ENCODE measurements at places on chromosomes 13 and 19.

GRCh38 chr13:55999709-56000108, 1141.0 kb upstream of the PRR20A start:
- no peak for DNase-seq

- no peak for DNase-seq
Observed at GRCh38 chr19:2282062-2282861, at the start of gene PEAK3. PEAK3 (minus strand) TSS chr19:2282175; CDS start chr19:2280931, 1,244 bp downstream.

- DNase-seq = no peak
Observed at GRCh38 chr19:1312767-1313694, 27.4 kb downstream of the EFNA2 start.

DNA sequence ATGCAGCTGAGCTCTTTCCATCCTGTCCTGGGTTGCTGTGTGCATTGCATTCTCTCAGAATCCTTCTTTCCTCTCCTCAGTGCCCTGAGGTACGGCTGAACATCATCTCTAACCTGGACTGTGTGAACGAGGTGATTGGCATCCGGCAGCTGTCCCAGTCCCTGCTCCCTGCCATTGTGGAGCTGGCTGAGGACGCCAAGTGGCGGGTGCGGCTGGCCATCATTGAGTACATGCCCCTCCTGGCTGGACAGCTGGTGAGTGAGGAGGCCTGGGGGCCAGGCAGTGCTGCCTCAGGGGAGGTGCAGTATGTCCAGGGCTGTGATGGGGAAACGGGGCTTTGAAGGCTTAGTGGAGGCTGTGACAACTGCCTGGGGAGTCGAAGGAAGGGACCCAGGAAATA, 29.8 kb downstream of the PPP2R1A start:
- no peak for DNase-seq

DNA sequence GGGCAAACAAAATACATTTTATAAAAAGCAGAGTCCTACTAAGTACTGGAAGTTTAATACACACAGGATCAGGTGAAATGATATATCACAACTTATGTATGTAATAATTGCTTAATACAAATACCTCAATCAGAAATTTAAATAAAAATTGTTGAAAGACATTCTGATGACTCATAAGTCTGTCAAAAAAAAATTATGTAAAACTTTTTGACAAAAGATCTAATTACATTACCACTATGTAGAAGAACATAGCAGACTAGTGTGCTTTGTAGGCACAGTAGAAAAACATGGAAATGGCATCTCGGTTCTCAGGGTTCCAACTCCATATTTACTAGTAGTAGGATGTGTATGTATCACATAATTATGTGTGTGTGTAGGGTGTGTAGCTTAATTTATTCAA, 156.2 kb downstream of the DNAJC3 start:
- DNase-seq = no peak

DNA sequence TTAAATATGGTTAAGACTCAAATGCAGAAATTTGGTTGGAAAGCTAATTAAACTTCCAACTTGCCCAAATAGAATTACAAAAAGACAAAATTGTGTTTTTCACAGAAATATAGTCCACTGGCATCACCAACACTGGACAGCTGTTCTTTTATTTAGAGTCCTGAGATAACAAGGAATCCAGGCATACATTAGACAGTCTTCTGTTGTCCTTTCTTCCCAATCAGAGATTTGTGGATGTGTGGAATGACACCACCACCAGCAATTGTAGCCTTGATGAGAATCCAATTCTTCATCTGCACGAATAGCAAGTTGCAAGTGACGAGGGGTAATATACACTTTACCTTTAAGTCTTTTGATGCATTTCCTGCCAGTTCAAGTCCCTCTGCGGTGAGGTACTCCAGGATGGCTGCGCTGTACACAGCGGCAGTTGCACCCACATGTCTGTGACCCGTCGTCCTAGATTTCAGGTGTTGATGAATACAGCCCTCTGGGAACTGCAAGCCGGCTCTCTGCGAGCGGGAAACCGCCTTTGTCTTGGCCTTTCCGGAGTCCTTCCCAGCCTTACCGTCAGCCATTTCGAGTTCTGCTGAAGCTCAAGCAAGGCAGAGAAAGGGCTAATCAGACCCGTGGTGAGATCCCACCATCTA, 14.7 kb downstream of the UBAC2 start:
- peak; percentile 82 for DNase-seq

DNA sequence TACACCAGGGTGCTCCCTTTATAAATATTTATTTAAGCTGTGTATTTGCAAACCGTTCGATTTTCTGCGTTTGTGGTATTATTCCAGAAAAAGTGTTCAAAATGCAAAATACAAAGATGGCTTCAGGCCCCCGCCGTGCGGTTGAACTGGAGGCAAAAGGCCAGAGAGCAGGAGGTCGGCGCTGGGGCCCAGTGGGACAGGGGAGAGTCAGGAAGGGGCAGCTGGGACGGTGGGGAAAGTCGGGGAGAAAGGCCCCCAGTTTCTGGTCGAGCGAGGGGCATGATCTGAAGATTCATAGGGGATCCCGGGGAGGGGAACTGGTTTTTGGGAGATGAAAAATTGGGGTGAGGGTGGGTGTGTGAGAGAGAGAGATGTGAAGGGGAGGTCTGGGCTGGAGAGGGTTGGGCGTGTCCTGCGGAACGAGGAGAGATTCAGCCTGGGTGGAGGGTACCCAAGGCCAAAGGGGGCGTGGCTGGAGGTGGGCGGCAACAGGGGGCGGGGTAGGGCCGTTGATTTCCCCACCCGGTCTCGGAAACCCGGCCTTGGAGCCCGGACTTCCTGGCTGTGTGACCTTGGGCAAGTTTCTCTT, 678 bp downstream of the ISOC2 start:
- no peak for DNase-seq

- no peak for DNase-seq
Observed at GRCh38 chr13:34941436-34941834, 635 bp upstream of the NBEA start.

- DNase-seq = no peak
Observed at GRCh38 chr19:49809941-49810389, 3.1 kb downstream of the FUZ start.

- no peak for DNase-seq
Observed at GRCh38 chr19:23774524-23774971, 15.9 kb upstream of the ZNF681 start.

DNA sequence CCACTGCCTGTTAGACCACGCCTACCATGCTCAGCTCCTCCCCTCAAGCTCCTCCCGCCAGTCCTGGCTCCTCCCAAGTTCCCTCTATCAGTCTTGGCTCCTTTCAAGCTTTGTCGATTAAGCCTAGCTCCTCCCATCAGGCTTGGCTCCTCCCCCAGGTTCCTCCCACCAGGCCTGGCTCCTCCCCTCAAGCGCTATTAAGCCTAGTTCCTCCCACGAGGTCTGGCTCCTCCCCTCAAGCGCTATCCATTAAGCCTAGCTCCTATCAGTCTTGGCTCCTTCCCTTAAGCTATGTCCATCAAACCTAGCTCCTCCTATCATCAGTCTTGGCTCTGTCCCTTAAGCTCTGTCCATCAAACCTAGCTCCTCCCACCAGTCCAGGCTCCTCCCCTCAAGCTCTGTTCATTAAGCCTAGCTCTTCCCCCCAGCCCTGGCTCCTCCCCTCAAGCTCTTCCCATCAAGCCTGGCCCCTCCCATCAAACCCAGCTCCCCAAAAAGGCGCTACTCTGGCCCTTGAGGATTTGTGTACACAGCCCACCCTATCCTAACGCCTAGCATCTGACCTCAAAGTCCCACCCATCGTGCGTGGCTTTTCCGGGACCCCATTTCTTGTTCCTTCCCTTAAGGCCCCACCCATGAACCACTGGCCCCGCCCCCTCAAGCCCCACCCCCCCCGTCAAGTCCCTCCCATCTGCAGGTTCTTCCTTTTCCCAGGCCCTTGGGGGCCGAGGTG, 10.0 kb downstream of the CAMSAP3 start:
- no peak for DNase-seq

GRCh38 chr13:98505217-98505616, 71.7 kb downstream of the STK24 start:
- no peak for DNase-seq

- no peak for DNase-seq
Observed at GRCh38 chr13:20988033-20988908, 73.1 kb downstream of the LATS2 start.

- DNase-seq = no peak
Observed at GRCh38 chr19:11166281-11167142, 10.9 kb upstream of the SPC24 start.

DNA sequence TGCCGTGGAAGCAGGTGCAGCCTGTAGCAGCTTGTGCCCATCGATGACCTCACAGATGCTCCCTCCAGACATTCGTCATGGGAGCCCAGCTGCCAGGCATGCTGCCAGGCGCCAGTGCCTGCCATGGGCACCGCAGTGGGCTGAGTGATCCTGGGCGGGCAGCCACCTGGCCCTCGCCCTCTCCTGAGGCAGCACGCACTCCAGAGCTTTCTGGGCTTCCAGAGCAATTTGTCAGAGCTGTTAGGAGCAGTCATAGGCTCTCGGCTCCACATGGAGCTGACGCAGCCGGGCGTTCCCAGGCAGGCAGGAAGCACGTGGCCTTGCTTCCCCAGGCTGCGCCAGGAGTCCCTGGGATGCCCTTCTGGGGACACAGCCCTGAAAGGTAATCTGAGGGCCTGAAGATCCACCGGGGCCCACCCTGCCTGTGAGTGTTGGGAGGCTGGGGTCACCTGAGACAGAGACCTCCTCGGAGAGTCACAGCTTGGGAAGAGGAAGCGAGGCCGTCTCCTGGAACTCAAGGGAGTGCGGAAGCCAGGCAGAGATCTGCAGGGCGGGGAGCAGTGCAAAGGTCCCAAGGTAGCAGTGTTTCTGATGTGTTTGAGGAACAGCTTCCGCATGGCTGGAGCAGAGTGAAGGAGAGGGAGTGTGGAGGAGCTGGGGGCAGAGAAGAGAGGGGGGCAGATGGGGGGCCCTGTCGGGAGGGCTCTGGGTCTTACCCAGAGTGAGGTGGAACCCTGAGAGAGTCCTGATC, 50.6 kb downstream of the DPF1 start:
- DNase-seq = no peak

GRCh38 chr13:43805071-43805468, 18.3 kb upstream of the ENOX1 start:
- no peak for DNase-seq

GRCh38 chr19:38826856-38827551, 4.6 kb downstream of the ECH1 start:
- no peak for DNase-seq

GRCh38 chr19:30634131-30634830, 262.1 kb downstream of the ZNF536 start:
- DNase-seq = no peak

DNA sequence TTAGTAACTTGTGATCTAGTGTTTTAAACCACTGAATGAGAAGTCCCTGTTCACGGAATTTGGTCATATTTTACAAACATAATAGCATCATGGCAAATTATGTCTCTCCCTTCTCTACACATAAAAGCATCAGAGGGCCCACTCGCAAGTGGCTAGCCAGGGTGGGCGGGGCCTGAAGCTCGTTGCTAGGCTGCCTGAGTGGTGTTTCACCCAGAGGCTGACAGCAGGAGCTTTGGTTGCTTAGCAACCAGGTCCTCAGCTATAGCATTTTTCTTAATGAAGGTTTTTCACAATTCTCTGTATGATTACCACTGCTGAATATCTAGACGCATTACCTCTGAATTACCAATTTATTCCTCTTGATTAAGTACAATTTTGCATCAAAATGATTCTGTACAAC, 126.5 kb downstream of the NALCN start:
- no peak for DNase-seq

GRCh38 chr13:109750221-109750775, 36.1 kb downstream of the IRS2 start:
- DNase-seq = no peak

DNA sequence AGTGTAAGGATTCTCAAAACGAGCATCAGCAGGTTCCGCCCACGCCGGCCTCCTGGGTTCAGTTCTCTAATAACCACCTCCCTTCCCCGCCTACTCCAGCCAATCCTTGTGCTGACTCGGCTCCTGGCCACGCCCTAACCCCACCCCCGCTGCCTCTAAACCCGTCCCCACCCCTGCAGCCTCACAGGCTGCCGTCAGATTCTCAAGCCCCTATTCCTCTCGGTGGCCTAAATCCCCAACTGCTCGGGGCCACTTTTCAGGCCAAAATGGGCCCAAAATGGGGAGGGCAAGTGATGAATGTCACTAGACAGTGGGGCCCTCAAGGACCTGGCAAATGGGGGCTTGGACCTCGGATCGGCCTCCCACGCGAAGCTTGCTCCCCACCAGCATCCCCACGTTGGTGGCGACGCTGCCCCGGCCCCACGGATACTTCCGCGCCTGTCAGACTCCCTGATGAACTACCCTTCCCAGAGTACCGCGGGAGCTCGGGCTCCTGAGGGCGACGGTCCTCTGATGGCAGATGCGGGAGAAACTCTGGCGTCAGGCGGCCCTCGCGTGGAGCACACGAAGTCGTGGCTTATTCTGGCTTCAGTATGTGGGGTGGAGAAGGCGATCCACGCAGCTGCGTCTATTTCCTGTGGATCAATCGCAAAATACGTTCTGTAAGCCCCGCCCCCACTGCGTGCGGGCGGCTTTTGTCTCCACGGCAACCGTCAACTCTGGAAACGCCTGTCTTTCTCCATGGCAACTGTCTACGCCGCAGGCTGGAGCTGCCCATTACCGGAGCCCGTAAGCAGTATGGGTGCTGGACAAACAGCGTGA, 24.8 kb downstream of the ZNF473 start:
- peak; percentile 85 for DNase-seq

- no peak for DNase-seq
Observed at GRCh38 chr13:46051968-46052318, 603 bp downstream of the ZC3H13 start.

GRCh38 chr19:29658221-29658991, 6.9 kb upstream of the PLEKHF1 start:
- no peak for DNase-seq

DNA sequence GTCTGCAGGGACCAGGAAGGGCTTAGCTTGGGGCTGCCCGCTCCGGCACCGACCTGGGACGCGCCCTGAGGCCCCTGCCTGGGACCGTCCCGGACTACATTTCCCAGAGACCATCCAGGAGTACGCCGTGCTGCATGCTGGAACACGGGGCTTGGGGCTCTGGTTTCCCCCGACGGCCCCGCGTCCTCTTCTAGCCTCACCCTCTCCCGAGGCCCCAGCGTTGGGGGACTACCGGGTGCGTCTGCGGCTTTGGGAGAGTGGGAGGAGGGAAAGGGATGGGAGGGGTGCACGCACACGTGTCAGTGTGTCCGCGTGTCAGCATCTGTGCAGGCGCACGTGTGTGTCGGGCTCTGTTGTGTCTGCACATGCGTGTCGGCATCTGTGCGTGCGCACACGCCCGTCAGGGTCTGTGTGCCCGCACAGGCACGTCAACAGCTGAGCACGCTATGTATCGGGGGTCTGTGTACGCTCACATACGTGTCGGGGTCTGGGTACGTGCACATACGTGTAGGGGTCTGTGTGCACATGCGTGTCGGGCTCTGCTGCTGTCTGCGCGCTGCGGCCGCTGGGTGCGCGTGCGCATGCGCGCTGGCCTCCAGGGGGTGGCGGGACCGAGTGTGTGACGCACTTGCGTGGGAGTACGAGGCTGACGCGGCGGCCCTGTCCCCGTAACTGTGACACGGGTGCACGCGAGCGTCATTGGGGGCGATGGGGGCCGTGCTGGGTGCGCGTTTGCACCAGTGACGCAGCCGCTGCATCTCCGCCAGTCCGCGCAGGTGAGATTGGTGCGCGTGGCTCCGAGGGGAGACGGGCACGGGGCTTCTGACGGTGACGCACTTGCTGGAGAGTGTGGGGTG, at the start of gene ZNF331:
Gene ZNF331 (plus strand): TSS at position 625 of the 857 bp plus-strand sequence. CDS start 31,232 bp downstream, outside the sequence.
- DNase-seq = peak; percentile 88
